ENCODE measurements at places on chromosomes 12 and 14. TPM values are rescaled to one million over a fixed set of nuclear protein-coding genes. Genes with fewer than 3 reads are reported as not detected.
A peak's percentile ranks its signal among the peaks of the same experiment; 100 is the strongest.

The RD3L gene
- polyA plus RNA-seq: not detected

DNA sequence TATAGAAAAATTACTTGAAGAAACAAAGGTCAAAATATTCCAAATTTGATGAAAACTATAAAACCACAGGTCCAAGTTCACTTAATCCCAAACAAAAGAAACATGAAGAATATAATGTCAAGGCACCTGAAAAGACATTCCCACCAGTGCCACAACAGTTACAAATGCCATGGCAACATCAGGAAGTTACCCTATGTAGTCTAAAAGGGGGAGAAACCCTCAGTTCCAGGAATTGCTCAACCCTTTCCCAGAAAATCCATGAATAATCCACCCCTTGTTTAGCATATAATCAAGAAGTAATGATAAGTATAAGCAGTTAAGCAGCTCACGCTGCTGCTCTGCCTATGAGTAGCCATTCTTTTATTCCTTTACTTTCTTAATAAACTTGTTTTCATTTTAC is 3.8 kb upstream of the ACTR10 start:
- no peaks in the 10 kb centered on the region for H3K27me3 ChIP-seq
- no peak overlapping the region for H3K4me3 ChIP-seq
- H3K4me1 ChIP-seq: no peaks in the 10 kb centered on the region

GRCh38 chr14:90890322-90891020 is 74.2 kb upstream of the TTC7B start:
- no peak overlapping the region for H3K27ac ChIP-seq
- no peak overlapping the region for H3K4me3 ChIP-seq
- no peaks in the 10 kb centered on the region for H3K36me3 ChIP-seq
- no peaks in the 10 kb centered on the region for H3K27me3 ChIP-seq

The MYO1H gene
- polyA plus RNA-seq: not detected

The ATP2B1 gene
- 52.2 TPM for polyA plus RNA-seq

The FAM90A1 gene
- polyA plus RNA-seq: 0.09 TPM

The A2M gene
- polyA plus RNA-seq: 426 TPM

The HVCN1 gene
- 5.6 TPM for polyA plus RNA-seq

The HHIPL1 gene
- polyA plus RNA-seq: 1.4 TPM

The PHC1 gene
- 25.8 TPM for polyA plus RNA-seq

DNA sequence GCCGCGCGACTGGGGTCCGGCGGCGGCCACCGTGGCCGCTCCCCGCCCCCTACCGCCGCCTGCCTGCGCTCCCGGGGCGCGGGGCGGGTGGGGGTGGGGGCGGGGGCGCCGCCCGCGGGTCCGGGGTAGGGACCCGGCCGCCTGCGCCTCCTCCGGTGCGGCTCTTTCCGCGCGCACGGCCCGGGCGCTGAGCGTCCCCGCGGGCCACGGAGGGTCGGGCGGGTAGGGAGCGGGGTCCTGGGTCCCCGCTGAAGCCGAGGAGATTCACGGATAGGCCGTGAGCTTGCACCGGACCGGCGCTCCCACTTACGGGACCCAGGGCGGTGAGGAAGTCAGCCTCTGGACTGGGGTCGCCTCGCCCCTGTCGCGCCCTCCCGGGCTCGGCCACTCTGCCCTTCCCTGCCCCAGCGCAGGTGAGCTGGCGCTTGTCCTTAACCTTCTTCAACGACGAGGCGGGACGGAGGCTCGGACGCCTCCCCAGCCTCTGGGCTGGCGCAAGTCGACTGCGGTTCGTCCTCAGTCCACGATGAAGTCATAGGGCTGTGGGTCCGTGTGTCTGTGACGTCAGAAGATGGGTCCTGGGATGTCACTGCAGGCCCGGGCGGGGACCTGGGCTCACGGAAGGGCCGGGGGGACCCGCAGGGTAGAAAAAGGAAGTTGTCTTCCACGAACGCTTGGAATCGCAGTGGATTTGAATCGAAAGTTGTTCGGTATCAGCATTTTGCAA is 514 bp downstream of the FBXO34 start:
- no peaks in the 10 kb centered on the region for H3K27me3 ChIP-seq
- H3K27ac ChIP-seq: peak overlapping the region; percentile 98
- H3K4me3 ChIP-seq: peak overlapping the region; percentile 53
- H3K36me3 ChIP-seq: no peaks in the 10 kb centered on the region

DNA sequence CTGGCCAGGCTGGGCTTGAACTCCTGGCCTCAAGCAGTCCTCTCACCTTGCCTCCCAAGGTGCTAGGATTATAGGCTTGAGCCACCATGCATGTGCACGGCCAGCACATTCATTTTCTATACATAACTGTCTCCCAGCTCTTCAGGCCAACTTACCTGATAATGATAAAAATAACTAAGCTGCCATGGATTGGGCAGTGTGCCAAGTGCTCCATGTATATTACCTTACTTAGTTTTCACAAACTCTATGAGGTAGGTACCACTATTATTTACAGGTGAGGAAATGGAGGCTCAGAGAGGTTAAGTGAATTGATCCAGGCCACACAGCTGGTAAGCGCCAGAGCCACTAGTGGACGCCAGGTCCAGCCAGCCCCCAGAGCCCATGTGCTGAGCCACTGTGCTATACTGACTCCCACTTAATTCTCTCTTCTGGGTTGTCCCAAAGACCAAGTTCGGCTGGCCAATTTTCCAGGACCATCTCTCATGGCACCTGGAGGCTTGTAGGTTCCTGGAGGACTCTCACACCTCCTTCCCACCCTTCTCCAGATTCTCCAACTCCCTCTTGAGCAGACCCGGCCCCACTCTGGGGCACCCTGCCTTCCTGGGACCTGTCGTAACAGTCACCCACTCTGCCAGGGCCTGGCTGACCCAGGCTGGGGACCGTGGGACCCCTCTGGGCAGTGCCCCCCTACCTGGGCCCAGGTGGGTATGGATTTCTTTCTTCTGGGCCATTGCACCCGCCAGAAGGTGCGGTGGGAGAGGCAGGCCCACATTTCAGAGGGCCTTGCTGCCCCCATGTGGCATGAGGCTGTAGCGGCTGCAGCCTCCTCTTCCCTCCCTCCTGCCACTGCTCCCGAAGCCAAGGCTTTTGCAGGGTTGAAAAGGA is 30.2 kb upstream of the CIPC start:
- H3K4me1 ChIP-seq: no peaks in the 10 kb centered on the region
- H3K27me3 ChIP-seq: no peaks in the 10 kb centered on the region
- H3K27ac ChIP-seq: no peak overlapping the region

DNA sequence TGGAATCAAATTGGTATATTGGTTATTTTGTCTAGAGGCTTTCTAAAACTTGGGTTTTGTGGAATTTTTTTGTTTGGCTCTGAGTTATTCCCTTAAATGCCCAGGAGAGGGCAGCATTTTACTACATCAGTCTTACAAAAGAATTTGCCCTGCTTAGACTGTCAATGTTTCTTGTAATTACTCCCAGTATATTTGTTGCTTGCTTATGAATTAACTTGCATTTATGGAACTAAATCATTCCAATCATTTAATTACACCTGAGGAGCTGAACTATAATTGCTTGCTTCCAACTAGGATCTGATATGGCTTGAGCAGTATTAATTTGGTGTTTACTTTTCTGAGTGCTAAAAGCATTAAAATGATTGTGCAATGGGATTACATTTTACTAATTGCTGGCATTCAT is 48.7 kb downstream of the MIPOL1 start:
- no peaks in the 10 kb centered on the region for H3K4me1 ChIP-seq
- H3K4me3 ChIP-seq: no peak overlapping the region
- no peak overlapping the region for H3K27ac ChIP-seq
- no peaks in the 10 kb centered on the region for H3K27me3 ChIP-seq
- no peaks in the 10 kb centered on the region for H3K36me3 ChIP-seq

- H3K27ac ChIP-seq: no peak overlapping the region
- H3K4me1 ChIP-seq: no peaks in the 10 kb centered on the region
- no peaks in the 10 kb centered on the region for H3K27me3 ChIP-seq
- DNase-seq: no peak
- no peaks in the 10 kb centered on the region for H3K36me3 ChIP-seq
- H3K4me3 ChIP-seq: no peak overlapping the region
Observed at GRCh38 chr14:51039252-51039651, 55.7 kb downstream of the TRIM9 start.

DNA sequence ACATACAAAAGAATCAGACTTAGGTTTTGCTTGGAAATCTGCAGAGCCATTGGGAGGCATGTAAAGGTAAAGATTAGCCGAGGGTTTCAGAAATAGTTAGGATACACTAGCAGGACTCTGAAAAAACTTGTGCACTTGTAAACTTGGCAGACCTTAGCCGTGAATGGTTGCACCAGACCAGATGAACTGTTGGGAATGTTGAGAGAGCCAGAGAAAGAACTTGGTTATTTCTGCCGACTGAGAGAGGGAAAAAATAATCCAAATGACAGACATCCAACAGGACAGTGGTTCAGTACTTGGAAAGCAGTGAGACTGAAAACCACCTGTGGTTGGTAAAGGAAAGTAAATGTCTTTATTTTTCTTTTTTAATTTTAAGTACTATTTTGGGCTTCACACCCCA is 222.5 kb upstream of the DDHD1 start:
- DNase-seq: no peak
- H3K36me3 ChIP-seq: no peaks in the 10 kb centered on the region
- H3K4me1 ChIP-seq: no peaks in the 10 kb centered on the region

- peak; percentile 10 for DNase-seq
- H3K4me1 ChIP-seq: no peaks in the 10 kb centered on the region
- H3K27me3 ChIP-seq: no peaks in the 10 kb centered on the region
- H3K36me3 ChIP-seq: peaks cover 19% of the 10 kb centered on the region
Observed at GRCh38 chr12:133081159-133081780, 547 bp downstream of the ZNF140 start.
